Erythroblast (primary cell): ENCODE measurements at places on chromosomes 1 and 21.

GRCh38 chr1:91750398-91750996 is 135.5 kb downstream of the TGFBR3 start:
- DNase-seq: no peak

- DNase-seq: no peak
Observed at GRCh38 chr21:32782698-32783097, 11.1 kb upstream of the PAXBP1 start.

- no peak for DNase-seq
Observed at GRCh38 chr1:150987924-150988323, 5.8 kb downstream of the ANXA9 start.

DNA sequence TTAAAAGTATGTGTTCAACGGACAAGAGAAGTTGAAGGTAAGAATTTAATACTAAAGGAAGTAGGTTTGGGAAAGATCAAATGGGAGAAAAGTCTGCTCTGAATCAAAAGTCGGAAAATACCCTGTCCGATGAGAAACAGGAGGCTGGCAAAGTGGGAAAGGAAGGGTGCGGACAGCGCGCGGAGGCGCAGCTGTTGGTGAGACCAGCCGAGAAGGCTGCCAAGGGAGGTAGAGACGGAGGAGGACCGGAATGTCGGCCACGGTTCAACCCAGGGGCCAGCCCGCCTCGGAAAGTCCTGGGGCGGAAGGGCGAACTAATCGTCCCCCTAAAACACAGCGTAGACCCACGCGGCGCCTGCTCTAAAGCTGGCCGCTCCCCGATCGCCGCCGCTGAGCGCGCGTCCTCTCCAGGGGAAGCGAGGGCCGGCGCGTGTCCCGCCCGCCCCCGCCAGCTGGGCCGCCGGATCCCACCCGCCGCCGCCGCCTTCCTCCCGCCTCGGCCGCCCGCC is 639 bp upstream of the SPATA1 start:
- no peak for DNase-seq

GRCh38 chr21:41775149-41775472 is 8.3 kb upstream of the RIPK4 start:
- no peak for DNase-seq

- no peak for DNase-seq
Observed at GRCh38 chr21:22880573-22880972, 1882.4 kb downstream of the NCAM2 start.

GRCh38 chr1:31959521-31960340 is 21.6 kb upstream of the PTP4A2 start:
- no peak for DNase-seq

- no peak for DNase-seq
Observed at GRCh38 chr21:18387994-18388393, 15.6 kb downstream of the TMPRSS15 start.

DNA sequence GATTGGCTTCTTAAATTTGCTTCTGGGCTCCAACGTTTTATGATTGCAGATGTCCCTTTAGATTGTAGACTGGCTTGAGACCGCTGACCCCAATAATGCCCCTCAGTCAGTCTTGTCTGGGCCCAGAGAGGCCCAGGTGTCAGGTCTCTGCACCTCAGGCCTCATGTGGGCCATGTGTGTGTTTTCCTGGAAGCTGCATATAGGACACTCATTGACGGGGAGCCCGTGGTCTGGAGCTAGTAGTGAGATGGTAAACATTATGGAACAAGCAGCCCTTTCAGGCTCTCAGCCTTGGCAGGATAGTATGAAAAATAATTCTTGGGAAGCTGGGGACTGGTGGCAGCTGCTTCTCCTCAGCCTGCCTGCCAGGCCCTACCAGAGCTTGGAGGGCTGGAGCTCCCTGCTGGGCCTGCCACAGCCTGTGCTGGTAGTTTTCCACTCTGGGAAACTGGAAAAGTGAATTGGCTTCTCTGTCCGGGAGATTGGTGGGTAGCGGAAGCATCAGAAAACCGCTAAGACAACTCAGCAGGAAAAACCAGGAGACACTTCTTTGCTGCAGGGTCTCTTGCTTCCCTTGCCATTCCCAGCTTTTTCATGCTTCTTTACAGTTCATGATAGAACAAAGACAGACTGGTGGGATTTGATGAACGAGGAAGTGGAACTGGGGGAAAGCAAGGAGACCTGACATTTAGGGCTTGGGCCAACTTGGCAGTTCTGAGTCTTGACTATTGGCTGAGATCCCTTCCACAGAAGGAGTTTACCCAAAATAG is 57.8 kb upstream of the HSD17B7 start:
- DNase-seq: no peak

GRCh38 chr1:164660775-164661174 is 101.8 kb downstream of the PBX1 start:
- DNase-seq: no peak
